ENCODE measurements at places on chromosomes 2 and 18.

DNA sequence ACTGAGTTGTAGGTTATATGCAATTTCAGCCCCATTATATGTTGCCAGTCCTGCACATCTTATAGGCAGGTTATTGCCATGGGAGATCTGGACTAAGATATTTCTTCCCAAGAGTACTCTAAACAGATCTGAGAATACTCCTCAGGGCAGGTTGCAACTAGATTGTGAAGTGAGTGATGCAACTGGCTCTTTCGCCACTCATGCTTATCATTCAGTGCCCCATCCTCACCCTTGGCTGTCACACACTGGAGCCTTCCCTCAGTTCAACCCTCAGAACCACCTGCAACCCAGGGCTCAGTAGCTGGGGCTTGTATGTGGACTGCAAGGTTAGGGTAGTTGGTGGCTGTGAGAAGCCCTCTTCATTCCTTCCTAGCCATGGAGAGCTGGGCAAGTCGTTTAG, 14.1 kb downstream of the MERTK start:
- no peak for DNase-seq

GRCh38 chr2:30122362-30122761, 24.4 kb upstream of the YPEL5 start:
- no peak for DNase-seq

DNA sequence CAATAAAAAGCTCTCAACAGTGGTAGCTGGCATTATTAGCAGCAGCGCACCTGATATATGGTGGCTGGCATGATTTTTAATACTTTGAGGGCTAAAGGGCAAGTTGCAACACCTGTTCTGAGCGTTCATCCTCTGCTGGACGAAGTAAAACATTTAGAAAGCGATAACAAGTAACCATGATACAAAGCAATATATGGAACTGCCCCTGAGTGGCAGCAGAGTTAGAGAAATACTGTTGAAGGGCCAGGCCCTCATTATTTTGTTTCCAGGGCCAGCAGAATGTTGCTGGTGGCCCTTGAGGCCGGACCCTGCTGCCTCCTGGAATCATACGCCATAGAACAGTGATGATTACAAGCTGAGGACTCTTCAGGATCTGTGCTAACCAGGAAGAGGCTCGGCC, 47.8 kb downstream of the ARHGEF4 start:
- no peak for DNase-seq

GRCh38 chr2:107817378-107817777, 9.3 kb upstream of the RGPD4 start:
- no peak for DNase-seq

DNA sequence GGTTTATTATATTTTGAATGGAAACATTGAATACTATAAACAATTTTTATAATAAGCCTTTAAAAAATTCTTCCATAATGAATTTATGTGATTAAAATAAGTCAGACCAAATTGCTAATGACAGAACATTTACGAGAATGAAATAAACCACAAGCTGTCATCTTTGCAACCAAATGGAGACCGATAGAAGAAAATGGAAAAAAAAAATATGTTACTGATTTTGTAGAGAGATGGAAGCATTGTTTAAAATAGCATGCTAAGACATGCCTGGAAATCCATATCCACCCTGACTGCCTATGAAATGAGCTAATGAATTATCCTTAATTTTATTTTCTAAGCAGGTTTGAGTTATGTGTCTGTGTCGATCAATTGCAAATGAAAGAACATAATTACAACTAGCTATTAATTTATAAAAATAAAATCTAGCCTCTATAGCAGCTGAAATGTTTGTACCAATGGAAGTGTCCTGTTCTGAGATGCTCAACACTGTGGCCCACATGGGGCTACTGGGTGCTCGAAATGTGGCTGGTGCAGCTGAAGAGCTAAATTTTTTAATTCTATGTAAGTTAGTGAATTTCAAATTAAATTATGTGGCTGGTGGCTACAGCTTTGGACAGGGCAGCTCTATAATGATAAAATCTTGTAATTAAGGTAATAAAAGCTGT, 832.8 kb downstream of the RNF144A start:
- DNase-seq = no peak
